ENCODE measurements at places on chromosomes 12 and 14.

DNA sequence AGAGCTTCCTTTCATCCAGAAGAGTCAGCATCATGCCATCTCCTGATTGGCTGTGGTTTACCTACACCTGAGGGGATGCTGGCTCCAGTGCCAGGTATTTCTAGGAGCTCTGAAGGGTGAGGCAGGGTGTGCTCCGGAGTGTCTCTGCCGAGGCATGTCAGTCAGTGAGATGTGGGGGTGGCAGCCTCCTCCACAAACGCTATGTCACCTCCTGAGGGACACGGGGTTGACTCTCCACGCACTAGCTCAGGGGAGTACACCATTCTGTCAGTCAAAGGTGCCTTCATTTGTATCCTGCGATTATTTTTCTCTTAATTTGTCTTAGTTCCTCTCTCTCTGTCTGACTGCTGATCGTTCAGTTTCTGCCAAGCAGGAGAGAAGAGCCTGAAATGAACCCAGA lies 604.5 kb downstream of the VRK1 start:
- no peak overlapping the region for H3K4me3 ChIP-seq
- H3K27ac ChIP-seq, result no peak overlapping the region
- DNase-seq, result no peak
- no peaks in the 10 kb centered on the region for H3K27me3 ChIP-seq
- no peaks in the 10 kb centered on the region for H3K4me1 ChIP-seq

DNA sequence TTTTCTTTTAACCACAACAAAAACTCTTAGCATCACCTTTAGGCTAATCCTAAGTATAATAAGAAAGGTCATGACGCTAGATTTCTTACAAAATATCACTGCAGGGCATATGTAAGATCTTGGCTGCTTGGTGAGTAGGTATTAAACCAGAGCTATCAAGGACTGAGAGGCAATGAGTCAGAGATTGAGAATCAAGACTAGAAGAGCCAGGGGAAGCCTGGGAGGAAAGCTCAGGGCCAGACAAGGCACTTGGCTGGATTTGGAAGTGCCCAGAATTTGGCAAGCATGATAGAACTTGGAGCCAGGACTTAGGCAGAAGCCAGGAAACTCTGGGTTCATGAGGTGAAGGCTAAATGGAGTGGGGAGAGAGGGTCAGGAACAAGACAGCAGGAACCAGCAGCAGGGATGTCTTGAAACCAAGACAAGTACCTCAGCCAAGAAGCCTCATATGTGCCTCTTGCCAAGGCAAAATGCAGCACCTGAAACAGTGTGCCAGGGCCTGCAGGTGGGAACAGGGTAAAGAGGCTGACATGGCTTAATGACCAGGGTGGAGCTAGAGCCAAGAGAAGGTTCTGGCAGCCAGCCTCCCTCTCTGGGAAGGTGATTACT lies 49.9 kb downstream of the PTHLH start:
- peak overlapping the region; percentile 12 for H3K27ac ChIP-seq
- H3K4me1 ChIP-seq, result peaks cover 15% of the 10 kb centered on the region
- no peaks in the 10 kb centered on the region for H3K36me3 ChIP-seq
- peak; percentile 84 for DNase-seq

DNA sequence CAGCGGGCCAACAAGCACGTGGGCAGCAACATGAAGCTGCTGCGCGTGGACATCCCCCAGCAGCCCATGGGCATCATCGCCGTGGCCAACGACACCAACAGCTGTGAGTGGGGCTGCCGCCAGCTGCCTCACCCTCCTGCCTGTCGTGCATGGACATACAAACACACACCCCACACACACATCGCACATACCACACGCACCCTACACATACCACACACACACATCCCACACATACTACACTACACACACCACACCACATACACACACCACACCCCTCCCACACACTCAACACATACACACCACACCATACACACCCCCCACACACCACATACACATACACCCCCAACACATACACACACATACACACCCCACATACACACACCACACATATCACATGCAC lies 25.2 kb upstream of the NXPH4 start:
- peak; percentile 49 for DNase-seq
- no peaks in the 10 kb centered on the region for H3K4me1 ChIP-seq
- H3K36me3 ChIP-seq, result peaks cover 69% of the 10 kb centered on the region
- no peaks in the 10 kb centered on the region for H3K27me3 ChIP-seq
- no peak overlapping the region for H3K27ac ChIP-seq

GRCh38 chr12:54993181-54993835 lies 8.7 kb upstream of the TESPA1 start:
- H3K4me3 ChIP-seq, result no peak overlapping the region
- peak; percentile 67 for DNase-seq
- peaks cover 21% of the 10 kb centered on the region for H3K27me3 ChIP-seq
- no peaks in the 10 kb centered on the region for H3K4me1 ChIP-seq

GRCh38 chr12:23550753-23551152 lies 398.7 kb downstream of the SOX5 start:
- no peak overlapping the region for H3K4me3 ChIP-seq
- no peaks in the 10 kb centered on the region for H3K4me1 ChIP-seq
- DNase-seq, result no peak
- H3K27me3 ChIP-seq, result no peaks in the 10 kb centered on the region

DNA sequence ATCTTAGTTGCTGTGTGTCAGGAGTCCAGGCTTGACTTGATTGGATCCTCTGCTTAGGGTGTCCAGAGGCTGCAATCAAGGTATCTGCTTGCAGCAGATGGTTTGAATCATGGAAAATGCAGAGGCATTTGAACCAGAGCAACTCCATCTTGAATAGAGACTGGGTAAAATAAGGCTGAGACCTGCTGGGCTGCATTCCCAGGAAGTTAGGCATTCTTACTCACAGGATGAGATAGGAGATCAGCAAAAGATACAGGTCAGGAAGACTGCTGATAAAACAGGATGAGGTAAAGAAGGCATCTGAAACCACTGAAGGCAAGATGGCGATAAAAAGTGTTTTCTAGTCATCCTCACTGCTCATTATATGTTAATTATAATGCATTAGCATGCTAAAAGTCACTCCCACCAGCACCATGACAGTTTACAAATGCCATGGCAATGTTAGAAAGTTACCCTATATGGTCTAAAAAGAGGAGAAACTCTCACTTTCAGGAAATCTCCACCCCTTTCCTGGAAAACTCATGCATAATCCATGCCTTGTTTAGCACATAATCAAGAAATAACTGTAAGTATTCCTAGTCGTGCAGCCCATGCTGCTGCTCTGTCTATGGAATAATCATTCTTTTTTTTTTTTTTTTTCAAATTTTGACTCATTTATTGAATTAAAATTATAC lies 218.3 kb upstream of the CPNE8 start:
- H3K36me3 ChIP-seq, result no peaks in the 10 kb centered on the region
- H3K27ac ChIP-seq, result no peak overlapping the region
- DNase-seq, result no peak
- no peak overlapping the region for H3K4me3 ChIP-seq
- H3K4me1 ChIP-seq, result no peaks in the 10 kb centered on the region

DNA sequence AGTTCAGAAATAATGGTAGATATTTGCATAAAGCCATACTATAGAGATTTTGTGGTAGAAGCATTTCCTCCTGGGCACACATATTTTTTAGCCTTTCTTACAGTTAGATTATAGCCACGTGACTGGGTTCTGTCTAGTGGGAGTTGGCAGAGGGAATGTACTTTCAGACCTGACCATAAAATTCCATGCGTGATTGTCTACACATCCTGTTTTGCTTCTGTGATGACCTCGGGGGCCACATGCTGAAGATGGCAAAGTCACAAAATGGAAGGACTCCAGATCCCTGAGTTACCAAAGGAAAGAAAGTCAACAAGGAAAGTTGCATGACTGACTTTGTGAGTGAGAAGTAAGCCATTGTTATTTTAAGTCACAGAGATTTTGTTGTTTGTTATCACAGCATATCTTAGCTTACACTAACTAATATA lies 14.6 kb upstream of the MIA2 start:
- no peak overlapping the region for H3K4me3 ChIP-seq
- H3K27me3 ChIP-seq, result no peaks in the 10 kb centered on the region
- DNase-seq, result peak; percentile 54
- peak overlapping the region; percentile 21 for H3K27ac ChIP-seq

DNA sequence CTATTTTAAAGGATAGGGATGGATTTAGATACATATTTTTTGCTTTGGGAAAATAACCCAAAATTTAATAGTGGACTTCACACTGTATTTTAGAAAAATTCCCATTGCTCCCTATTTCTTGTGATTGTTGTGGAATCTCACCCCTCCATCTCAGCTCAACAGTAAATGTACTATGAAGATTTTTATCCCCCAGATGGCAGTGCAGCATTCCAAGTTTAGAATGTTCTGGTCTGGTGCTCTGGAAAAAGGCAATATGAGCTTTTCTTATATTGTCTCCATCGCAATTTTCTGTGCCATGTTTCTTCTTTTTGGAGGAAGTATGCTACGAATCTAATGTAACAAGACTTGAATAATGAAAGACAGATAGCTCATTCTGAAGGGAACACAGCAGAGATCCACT lies 471.7 kb upstream of the SYT1 start:
- no peak overlapping the region for H3K27ac ChIP-seq
- no peaks in the 10 kb centered on the region for H3K4me1 ChIP-seq
- no peaks in the 10 kb centered on the region for H3K36me3 ChIP-seq

GRCh38 chr12:4615667-4616066 lies 33.2 kb downstream of the AKAP3 start:
- peaks cover 30% of the 10 kb centered on the region for H3K36me3 ChIP-seq
- DNase-seq, result no peak
- no peaks in the 10 kb centered on the region for H3K4me1 ChIP-seq
- no peaks in the 10 kb centered on the region for H3K27me3 ChIP-seq
- H3K4me3 ChIP-seq, result no peak overlapping the region

DNA sequence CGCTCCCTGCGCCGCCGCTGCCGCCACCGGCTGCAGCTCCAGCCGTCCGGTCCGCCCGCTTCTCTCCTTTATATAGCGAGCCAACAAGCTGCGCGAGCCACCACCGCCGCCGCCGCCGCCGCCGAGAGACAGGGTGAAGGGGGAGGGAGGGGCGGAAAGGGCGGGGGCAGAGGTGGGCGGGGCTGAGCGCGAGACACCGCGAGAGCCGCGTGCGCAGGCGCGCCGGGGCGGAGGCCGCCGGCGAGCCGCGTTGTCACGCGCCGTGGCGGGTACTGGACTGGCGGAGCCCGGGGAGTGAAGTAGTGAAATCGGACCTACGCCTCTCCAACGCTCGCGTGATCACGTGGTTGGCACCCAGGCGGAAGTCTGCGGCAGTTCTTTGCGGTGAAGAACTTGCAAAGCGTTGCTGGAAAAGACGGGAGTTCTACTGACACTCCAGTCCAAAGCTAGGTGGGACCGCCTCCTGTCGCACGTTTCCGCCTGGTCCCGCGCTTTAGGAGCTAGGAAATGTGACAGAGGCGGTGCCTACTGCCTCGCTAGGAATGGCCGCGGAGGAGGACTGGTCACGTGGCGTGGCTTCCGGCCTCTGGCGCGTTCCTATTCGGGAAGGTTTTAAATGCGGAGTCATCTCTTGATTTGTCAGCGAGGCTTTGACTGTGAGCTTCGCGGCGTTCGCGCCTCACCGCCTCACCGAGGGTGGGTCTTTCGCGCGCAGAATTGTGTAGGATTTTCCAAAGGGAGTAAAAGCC lies at the start of gene GTF2A1:
Gene GTF2A1 (minus strand): TSS at position 130 of the 749 bp plus-strand sequence. CDS start 441 bp downstream, outside the sequence.
- peaks cover 4% of the 10 kb centered on the region for H3K36me3 ChIP-seq
- H3K4me3 ChIP-seq, result peak within 1 kb of the TSS; percentile 99
- H3K4me1 ChIP-seq, result peaks cover 20% of the 10 kb centered on the region
- H3K27me3 ChIP-seq, result no peaks in the 10 kb centered on the region

GRCh38 chr12:51907856-51908425 lies 637 bp downstream of the ACVRL1 start:
- no peaks in the 10 kb centered on the region for H3K27me3 ChIP-seq
- H3K36me3 ChIP-seq, result no peaks in the 10 kb centered on the region
- peak overlapping the region; percentile 82 for H3K4me3 ChIP-seq
- H3K27ac ChIP-seq, result no peak overlapping the region

- H3K4me1 ChIP-seq, result no peaks in the 10 kb centered on the region
- H3K4me3 ChIP-seq, result no peak overlapping the region
- H3K27ac ChIP-seq, result no peak overlapping the region
- H3K27me3 ChIP-seq, result no peaks in the 10 kb centered on the region
- DNase-seq, result no peak
Observed at GRCh38 chr14:68994056-68994455, 15.0 kb upstream of the ACTN1 start.

GRCh38 chr14:48275301-48275700 lies 599.9 kb upstream of the MDGA2 start:
- no peaks in the 10 kb centered on the region for H3K27me3 ChIP-seq
- DNase-seq, result no peak
- no peaks in the 10 kb centered on the region for H3K4me1 ChIP-seq
- H3K27ac ChIP-seq, result no peak overlapping the region
- no peaks in the 10 kb centered on the region for H3K36me3 ChIP-seq

DNA sequence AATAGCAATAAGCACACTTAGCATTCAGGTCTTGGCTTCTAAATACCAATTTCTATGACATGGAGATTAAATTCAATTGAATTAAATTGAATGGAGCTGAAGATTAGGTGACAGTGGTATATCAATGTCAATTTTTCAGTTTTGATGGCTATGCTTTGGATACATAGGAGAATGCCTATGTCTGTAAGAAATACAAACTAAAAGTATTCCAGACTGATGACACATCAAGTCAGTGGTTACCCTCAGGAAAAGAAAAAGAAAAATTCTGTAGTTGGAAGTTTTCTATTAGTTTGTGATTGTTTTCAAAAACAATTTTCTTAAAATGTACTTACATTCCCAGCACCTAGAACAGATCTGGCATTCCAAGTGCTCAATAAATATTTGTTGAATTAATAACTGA lies 4.9 kb upstream of the DCAF4 start:
- DNase-seq, result peak; percentile 39
- no peaks in the 10 kb centered on the region for H3K36me3 ChIP-seq
- H3K4me3 ChIP-seq, result no peak overlapping the region
- H3K4me1 ChIP-seq, result 0 out of 2 replicates have a peak, but pooled peaks cover 4% of the 10 kb centered on the region
- no peaks in the 10 kb centered on the region for H3K27me3 ChIP-seq
- H3K27ac ChIP-seq, result no peak overlapping the region

Data from GM23248 (cell line).